NCI-H1417 (cell line): ENCODE measurements at places on chromosomes 16 and 17.

DNA sequence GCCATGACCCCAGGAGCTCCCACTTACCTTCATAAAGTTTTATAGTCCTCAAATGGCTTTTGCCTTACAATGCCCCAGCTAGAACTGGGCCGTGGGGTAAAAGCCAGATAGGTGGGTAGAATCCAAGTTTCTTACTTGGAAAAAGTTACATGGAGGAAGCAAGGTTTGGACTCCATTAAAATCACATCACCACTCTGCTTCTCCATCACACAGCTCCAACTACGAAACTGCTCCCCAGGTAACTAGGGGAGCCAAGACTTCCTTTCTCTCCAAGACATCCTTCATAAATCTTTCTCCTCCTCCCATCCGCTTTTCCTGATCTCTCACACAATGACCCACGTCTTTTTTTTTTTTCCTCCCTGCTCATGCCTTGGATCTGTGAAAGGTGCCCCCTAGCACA, 130.8 kb upstream of the RCVRN start:
- no peak for DNase-seq

- no peak for DNase-seq
These were observed 33.5 kb upstream of the SKAP1 start for GRCh38 chr17:48463526-48463925.

GRCh38 chr17:37092071-37092470, 143.3 kb downstream of the AATF start:
- no peak for DNase-seq

GRCh38 chr16:9545522-9546437, 454.3 kb downstream of the HAPSTR1 start:
- no peak for DNase-seq

GRCh38 chr17:56325313-56326000, 172.2 kb downstream of the ANKFN1 start:
- no peak for DNase-seq

DNA sequence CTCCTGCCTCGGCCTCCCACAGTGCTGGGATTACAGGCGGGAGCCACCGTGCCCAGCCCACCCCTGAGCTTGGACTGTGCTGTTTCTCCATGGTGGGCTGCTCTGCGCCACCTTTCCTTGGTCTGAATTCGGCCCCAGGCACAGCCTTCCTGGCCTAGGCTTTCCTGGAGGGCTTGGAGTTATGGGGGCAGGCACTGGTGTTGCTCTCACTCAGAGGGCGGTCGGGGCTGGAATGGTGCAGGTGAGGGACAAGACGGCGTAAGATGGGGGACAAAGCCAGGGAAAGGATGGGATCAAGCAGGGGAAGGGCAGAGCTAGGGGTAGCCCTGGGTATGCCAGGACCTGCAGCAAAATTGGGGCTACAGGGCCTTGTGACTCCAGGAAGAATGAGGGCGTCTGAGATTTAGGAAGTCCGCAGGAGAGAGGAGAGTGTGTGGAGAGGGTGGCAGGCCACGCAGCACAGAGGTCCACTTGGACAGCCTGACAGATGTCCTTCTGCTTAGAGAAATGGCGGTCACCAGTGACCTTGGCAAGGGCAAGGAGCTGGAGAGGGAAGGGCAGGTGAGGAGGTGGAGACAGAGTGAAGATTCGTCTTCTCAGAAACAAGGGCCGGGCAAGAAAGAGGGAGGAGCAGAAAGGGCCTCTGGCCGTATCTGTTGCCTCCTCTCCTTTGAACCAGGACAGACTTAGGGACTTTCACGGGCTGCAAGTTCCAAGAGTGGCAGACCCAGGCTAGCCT, 1.6 kb upstream of the ATP6V0C start:
- no peak for DNase-seq

GRCh38 chr17:36920032-36921005, 17.0 kb upstream of the LHX1 start:
- DNase-seq = no peak
